KBM-7 (cell line): ENCODE measurements at places on chromosomes 5 and 9.

DNA sequence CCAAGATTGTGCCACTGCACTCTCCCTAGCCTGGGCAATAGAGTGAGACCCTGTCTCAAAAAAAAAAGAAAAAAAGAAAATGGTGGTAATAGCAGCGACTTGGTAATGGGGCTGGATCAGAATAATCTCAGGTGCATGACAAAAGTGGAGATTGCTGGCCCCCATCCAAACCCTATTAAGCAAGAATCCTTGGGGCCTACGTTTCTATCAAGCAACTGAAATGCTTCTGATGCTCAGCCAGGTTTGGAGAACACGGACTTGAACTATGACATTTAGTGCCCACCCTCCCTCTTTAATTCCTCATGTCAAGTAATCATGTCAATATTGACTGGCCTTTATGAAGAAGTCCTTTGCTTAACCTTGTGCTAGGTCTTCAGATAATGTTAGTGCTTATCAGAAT lies 6.6 kb downstream of the C5orf52 start:
- DNase-seq: no peak

DNA sequence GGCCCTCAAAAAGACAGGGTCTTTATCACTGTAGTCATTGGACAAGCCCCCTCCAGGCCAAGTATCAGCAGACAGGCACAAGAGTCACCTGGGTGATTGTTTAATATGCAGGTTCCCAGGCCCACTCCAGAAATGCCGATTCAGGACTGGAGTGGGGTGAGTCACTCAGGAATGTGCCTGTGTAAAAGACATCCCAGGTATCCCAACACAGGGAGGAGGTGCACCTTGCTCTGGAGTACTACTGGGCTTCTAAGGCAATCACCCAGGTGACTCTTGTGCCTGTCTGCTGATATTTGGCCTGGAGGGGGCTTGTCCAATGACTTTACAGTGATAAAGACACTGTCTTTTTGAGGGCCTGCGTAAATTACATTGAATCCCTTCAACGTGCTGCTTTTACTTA lies 40.6 kb downstream of the ACTL7B start:
- DNase-seq: no peak

GRCh38 chr9:121210536-121210935 lies 8.9 kb upstream of the RAB14 start:
- DNase-seq: no peak

DNA sequence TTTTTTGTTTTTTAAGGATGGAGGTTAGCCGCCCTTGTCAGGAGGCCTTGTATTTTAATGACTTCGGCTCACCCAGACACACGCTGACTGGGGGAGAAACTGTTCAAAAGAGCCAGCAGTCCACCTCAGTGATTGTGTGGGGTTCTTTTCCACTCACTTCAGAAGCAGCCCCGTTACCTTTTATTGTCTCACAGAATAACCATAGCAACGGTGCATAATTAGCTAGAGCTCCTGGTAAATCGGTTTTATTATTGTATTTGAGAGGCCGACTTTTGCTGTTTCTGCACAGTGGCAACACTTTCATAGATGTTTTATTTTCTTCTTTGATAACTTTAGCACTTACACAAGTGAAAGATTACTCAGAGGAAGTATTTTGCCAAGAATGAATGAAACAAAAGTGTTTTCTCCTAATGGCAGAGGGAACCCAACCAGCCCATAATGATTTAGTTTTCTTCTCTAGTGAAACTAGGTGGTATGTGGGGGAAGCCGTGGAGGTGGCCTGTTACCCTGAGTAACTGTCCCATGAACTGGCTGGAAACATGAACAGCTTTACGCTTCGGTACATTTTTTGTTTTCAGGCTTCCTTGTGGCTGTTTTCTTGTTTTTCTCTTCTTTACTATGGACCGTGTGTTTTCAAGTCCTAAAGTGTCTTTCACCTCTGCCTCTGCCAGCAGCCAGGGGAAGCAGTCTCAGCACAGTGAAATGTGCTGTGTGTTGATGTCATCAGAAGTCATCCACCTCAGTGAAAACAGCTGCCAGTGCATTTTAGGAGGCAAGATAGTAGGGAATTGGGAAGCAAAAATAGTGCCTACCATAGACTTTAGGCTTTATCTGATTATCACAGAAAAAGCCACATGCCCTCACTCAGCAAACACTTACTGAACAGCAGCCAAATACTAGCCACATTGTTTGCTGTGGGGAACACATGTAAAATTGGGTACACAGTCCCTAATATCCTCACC lies 414.7 kb downstream of the KDM4C start:
- DNase-seq: no peak

GRCh38 chr5:128407944-128408343 lies 130.1 kb downstream of the FBN2 start:
- DNase-seq: no peak

GRCh38 chr9:70385426-70385825 lies 29.0 kb downstream of the KLF9 start:
- no peak for DNase-seq

GRCh38 chr5:130045334-130045733 lies 141.1 kb downstream of the CHSY3 start:
- DNase-seq: no peak
